ENCODE measurements at places on chromosomes 2 and 18.

DNA sequence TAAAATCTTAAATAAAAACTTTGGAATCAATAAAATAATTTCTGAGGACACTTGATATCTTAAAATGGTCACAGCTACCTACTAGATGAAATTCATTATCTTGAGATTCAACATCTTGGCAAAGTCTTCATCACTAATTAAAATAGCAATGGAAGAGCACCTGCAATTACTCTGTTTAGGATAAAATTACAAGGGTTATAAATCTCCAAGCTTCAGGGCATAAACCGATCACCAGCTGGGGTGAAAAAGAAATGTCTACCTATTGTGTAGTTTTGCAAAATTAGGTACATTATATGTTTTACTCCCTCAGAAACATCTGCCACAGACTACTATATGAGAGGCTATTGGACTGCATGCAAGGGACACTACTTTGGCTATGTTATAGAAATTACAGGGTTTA lies 327.1 kb downstream of the CCDC178 start:
- no peak for DNase-seq

- no peak for DNase-seq
These were observed 201.9 kb upstream of the SLC8A1 start for GRCh38 chr2:40653829-40654228.

GRCh38 chr2:108388045-108388444 lies 10.3 kb downstream of the SULT1C4 start:
- DNase-seq, result no peak

GRCh38 chr2:212523756-212524155 lies 14.8 kb downstream of the ERBB4 start:
- DNase-seq, result no peak

GRCh38 chr2:121810959-121811853 lies 55.8 kb downstream of the TSN start:
- peak; percentile 76 for DNase-seq

- peak; percentile 5 for DNase-seq
These were observed 572 bp downstream of the RPS27A start for GRCh38 chr2:55232863-55233657.

- DNase-seq, result no peak
These were observed 10.4 kb downstream of the ERFE start for GRCh38 chr2:238169048-238169707.

- DNase-seq, result no peak
These were observed 8.8 kb downstream of the SLC39A6 start for GRCh38 chr18:36120297-36120696.
